ENCODE measurements at places on chromosomes 6 and 20.

- no peak for DNase-seq
Observed at GRCh38 chr6:35166520-35166919, 25.4 kb upstream of the TCP11 start.

GRCh38 chr6:30988209-30988825 lies 4.8 kb downstream of the MUC21 start:
- DNase-seq: no peak

GRCh38 chr6:161035182-161035980 lies 43.8 kb downstream of the MAP3K4 start:
- no peak for DNase-seq

DNA sequence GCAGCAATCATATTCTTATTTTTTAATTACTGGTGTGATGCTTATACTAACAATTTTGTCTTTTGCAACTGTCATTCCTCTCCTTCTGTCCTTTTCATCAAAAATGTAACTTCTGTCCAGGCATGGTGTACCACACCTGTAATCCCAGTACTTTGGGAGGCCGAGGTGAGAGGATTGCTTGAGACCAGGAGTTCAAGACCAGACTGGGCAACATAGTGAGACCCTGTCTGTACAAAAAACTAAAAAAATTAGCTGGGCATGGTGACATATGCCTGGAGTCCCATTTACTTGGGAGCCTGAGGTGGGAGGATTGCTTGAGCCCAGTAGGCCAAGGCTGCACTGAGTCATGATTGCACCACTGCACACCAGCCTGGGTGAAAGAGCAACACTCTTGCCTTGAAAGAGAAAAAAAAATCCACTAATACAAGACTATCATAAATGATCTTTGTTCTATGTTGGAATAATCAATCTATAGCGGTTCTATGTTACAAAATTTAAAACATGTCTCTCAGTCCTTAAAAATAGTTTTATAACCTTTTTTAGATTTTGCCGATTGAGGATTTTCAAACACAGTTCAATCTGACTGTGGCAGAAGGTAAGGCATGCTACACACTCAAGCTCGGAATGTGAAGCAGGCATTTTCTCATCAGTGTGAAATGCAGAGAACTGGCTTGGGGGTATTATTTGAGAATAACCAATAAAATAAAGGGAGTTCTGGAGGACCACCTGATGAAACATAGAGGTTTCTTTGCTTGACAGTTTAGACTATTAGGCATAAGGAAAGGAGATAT lies 70.4 kb downstream of the ENPP1 start:
- DNase-seq: no peak

DNA sequence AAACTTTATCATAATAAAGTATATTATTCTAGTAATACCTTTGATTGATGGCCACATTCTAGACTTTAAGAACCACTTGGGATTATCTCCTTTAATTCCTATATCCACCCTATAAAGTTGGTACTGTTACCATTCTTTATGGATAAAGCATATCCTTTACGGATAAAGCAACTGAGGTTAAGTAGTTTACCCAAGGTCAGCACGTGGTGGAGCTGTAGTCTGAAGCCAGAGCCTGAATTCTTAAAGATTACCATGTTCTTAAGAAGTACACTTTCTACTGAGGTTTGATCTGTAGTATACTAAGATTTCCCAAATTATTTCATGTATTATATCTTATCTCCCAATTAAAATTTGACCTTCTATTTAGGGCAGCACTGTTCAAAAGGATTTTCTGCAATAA lies 3.0 kb upstream of the NCOA7 start:
- no peak for DNase-seq

GRCh38 chr20:37297066-37297736 lies 7.7 kb downstream of the MANBAL start:
- no peak for DNase-seq

DNA sequence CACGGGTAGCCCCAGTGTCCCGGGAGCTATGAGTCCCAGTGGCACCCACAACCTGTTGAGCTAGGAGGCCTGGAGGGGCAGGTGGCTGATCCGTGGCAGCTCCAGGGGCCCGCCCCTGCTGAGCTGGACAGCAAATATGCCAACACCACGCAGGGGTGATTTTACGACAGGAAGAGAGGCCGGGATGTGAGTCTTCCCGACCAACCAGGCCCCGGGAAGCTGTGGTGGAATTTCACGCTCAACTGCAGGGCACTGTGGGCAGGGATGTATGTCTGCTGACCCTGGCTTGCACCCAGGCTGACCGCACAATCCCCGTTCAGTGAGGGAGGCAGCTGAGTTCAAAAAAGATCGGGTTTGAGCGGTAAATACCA lies 183.9 kb downstream of the ERMARD start:
- DNase-seq: peak; percentile 29

GRCh38 chr6:6407071-6407741 lies 86.7 kb upstream of the F13A1 start:
- no peak for DNase-seq

GRCh38 chr6:2166717-2167116 lies 78.7 kb downstream of the GMDS start:
- no peak for DNase-seq

GRCh38 chr20:62791301-62792181 lies 4.7 kb upstream of the MRGBP start:
- peak; percentile 91 for DNase-seq

GRCh38 chr20:46011631-46012482 lies 3.1 kb downstream of the MMP9 start:
- no peak for DNase-seq

DNA sequence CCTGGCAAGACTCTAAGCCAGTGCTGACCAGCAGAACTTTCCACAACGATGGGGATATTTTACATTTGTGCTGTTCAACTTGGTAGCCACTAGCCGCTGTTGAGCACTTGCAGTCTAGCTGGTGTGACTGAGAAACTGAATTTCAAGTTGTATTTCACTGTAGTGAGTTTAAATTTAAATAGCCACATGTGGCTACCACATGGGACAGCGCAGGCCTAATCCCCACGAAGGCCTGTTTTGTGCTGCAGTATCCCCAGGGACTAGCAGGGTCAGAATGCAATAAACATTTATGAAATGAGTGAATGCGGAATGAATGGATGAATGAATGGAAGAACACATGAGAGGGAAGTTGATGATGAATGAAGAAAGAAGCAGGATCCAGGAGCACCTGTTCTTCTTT lies 115.8 kb downstream of the TRERF1 start:
- no peak for DNase-seq

GRCh38 chr6:151141685-151142084 lies 98.1 kb upstream of the AKAP12 start:
- peak; percentile 69 for DNase-seq

- no peak for DNase-seq
Observed at GRCh38 chr20:11222243-11222642, 548.4 kb upstream of the JAG1 start.

GRCh38 chr20:41121399-41121798 lies 15.9 kb upstream of the PLCG1 start:
- DNase-seq: no peak

DNA sequence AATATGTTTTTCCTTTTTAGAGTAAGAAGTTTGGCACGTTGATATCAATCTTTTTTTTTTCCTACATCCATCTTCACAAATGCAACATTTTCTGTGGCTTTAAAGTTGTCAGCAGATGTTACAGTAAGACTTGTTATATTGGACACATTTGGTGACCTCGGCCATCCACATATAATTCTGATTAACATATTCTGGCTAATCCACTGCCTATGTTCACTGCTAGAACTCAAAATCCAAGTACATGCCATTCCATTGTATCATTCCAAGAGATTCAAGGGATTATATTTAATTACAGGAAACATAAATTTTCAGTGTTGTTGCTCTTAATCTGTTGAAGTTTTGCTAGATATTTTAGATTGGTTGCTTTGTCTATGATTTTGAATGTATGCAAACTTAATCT lies 367.6 kb downstream of the TENT5A start:
- DNase-seq: no peak

GRCh38 chr6:40011844-40012243 lies 77.6 kb upstream of the MOCS1 start:
- DNase-seq: no peak

DNA sequence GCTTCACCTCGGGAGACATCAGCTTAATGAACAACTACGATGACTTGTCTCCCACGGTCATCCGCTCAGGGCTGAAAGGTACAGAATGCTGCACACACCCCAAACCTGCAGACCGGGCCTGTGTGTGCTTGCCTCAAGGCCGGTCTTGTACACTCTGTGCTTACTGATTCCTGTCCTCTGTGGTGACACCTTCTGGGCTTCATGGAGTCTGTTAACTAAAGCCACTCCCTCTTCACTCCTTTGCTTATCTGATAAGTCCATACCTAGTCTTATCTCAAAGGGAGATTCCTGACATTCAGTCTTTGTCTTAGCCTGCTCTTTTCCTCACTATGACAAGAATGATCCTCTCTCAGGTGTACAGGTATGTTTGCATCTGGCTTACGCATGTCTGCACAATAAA lies 107.7 kb upstream of the TMEM181 start:
- DNase-seq: no peak

- no peak for DNase-seq
Observed at GRCh38 chr6:21000331-21000801, 466.1 kb downstream of the CDKAL1 start.

DNA sequence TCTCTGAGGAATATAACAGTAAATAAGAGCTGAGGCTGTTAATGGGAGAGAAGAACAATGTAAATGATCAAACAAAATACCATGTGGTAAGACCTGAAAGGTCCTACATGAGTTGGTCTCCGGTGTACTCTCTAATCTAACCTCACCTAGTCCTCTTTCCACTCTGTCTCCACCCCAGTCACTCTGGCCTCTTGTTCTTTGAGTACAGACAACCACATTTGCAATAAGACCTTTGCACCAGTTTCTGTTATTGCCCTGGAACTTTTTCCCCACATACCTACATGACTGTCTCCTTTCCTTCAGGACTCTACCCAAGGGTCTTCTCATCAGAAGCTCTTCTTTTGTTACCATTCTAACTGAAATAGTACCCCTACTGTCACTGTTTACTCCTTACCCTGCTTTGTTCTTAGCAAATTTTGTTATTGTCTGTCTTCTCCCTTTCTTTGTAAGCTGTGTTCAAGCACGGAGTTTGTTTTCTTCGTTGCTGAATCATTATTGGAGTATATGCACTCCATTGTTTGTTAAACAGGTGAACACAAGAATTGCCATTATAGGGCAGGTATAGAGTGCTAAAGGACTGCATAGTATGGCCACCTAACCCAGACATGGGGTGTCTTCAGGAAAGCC lies 37.3 kb downstream of the MAPK14 start:
- DNase-seq: no peak

DNA sequence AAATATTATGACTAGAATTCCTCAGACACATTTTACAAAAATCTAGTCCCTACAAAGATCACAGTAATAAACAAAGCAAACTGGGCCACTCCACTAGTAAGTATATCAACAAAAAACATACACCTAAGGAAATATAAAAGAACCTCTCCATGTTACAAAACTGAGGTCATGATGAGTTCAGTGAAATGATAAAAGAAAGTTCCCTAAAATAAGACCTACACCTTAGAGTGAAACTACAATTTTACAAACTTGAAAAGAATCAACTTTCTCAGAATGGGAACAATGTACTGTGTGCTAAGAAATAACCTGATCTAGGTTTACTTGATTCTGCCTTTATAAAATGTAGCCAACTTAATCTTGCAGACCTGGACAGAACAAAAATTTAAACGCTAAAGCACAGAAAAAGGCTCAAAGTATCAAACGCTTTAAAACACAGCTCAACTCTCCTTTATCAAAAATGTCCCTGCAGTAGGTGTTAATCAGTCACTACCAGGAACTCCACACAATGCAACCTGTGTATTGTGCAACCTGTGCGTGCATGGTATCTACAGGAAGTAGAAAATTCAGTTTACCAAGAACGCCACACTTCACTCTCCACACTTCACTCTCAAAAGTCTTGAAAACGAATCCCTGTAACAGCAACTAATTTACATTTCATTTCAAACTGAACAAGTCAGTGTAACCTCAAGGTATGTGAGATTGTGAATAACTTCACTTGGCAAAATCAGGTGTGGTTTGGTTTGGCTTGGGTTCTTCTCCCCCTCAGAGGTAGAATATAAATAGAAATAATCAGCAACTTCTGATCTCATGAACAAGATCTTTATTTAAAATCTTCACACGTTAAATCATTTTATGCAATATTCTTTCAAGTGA lies 1.8 kb downstream of the RALGAPA2 start:
- DNase-seq: no peak

GRCh38 chr20:14335052-14335451 lies 2.4 kb downstream of the FLRT3 start:
- DNase-seq: no peak

GRCh38 chr6:124854338-124854922 lies 107.8 kb upstream of the RNF217 start:
- no peak for DNase-seq

DNA sequence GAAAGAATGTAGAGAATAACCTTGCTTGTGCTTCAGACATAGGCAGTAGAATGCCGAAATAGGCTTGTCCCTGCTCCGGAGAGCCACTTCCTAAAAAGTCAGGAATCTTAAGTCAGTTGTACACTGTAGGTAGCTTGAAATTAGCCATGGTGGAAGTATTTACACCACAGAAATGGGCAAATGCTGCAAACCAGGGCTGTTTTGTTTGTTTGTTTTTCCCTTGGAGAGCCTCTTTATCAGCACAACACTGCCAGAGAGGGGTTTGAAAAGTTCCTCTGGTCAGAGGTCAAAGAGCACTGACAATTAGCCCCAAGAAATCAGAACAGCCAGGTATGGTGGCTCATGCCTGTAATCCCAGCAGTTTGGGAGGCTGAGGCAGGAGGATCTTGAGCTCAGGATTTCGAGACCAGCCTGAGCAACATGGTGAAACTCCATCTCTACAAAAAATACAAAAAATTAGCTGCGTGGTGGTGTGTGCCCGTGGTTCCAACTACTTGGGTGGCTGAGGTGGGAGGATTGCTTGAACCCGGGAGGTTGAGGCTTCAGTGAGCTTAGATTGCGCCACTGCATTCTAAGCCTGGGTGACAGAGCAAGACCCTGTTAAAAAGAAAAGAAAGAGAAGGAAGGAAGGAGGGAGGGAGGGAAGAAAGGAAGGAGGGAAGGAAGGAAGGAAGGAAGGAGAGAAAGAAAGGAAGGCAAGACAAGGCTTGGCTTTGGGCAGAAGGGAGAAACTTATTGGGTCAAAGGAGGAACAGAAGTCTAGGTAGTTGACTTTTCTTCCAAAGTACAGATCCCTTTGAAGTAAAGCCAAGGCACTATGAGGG lies 61.0 kb upstream of the ZMYND8 start:
- DNase-seq: no peak

- no peak for DNase-seq
Observed at GRCh38 chr6:161422710-161423680, 149.1 kb upstream of the AGPAT4 start.
